ENCODE measurements at places on chromosomes 16 and 17.

DNA sequence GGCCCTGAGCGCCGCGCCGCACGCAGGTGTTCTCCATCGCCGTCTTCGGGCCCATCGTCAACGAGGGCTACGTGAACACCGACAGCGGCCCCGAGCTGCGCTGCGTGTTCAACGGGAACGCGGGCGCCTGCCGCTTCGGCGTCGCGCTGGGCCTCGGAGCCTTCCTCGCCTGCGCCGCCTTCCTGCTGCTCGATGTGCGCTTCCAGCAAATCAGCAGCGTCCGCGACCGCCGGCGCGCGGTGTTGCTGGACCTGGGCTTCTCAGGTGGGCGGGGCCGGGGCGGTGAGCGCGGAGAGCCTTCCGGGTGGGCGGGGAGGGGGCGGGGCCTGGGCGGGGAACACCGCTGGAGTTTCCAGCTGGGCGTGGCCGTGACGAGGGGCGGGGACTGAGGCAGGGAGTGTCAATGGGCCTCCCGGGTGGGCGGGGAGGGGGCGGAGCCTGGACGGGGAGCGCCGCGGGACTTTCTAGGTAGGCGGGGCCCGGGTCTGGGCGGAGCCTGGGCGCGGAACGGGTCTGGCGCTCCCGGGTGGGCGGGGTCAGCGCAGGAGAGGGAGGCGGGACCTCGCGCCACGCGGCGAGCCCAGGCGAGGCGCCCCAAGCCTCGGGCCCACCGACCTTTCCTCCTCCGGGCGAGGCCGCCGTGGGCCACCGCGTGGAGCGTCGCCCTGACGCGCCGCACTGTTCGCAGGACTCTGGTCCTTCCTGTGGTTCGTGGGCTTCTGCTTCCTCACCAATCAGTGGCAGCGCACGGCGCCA lies 2.4 kb downstream of the SYNGR3 start:
- peak; percentile 96 for DNase-seq

- DNase-seq = peak; percentile 71
These were observed 481 bp downstream of the MYO19 start for GRCh38 chr17:36533935-36534839.

DNA sequence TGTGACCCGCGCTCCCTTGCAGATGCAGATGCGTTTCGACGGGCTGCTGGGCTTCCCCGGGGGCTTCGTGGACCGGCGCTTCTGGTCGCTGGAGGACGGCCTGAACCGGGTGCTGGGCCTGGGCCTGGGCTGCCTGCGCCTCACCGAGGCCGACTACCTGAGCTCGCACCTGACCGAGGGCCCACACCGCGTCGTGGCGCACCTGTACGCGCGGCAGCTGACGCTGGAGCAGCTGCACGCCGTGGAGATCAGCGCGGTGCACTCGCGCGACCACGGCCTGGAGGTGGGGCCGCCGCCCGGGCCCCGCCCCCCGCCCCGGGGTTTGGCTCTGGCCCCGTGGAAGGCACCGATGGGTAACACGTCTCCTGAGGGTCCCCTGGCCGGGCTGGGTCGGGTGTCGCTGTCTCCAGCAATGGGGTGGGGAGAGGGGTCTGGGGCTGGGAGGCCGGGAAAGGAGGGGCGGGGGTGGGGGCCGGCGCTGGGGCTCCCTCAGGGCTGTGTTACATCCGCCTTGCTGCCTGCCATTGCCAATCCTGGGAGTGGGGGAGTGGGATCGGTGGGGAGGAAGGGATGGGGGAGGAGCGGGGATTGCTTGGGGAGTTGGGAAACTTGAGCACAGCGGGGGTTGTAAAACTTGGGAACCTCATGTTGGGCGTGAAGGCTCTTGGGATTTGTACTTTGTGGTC lies 737 bp downstream of the NUDT16L1 start:
- peak; percentile 68 for DNase-seq

DNA sequence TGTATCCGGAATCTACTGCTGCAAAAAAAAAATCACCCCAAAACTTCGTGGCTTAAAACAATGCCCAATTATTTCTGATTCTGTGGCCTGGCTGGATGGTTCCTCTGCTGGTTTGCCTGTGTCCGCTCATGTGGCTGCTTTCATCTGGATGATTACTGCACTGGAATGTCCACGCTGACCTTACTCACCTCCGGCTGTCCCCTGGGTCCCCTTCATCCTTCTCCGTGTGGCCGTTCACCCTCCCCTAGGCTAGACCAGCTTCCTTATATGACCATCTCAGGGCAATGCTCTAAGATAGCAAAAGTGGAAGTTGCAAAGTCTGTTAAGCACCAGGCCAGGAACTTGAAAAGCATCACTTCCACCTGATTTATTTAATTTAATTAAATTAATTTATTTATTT lies 31.4 kb upstream of the SPNS2 start:
- DNase-seq = no peak

GRCh38 chr16:20510323-20510722 lies 59.0 kb downstream of the ACSM2A start:
- DNase-seq = no peak

DNA sequence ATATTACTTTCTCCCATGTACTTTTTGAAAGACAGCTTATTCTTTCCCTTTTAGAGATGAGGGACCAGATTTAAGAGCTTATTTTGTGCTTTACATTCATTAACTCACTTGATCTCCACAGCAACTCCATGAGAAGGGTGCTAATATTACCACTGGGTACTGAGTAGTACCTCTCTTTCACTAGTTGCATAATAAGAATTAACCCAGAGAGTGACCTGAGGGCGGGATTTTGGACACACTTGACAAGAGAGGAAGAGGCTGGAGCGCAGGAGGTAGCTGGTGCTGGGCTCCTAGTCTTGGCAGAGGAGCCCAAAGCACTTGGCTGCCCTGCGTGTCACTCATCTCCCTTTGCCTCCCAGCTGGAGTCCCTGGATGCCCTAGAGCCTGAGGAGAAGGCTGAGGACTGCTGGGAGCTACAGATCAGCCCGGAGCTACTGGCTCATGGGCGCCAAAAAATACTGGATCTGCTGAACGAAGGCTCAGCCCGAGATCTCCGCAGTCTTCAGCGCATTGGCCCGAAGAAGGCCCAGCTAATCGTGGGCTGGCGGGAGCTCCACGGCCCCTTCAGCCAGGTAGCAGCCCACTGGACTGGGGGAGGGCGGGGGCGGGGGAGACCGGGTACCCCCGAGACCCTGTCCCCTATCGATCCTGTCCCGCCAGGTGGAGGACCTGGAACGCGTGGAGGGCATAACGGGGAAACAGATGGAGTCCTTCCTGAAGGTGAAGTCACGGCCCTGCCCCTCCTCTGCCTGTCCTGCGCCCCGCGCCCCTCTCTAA lies 1.7 kb upstream of the MAZ start:
- no peak for DNase-seq

GRCh38 chr17:76264425-76264754 lies 758 bp upstream of the UBALD2 start:
- DNase-seq = no peak

DNA sequence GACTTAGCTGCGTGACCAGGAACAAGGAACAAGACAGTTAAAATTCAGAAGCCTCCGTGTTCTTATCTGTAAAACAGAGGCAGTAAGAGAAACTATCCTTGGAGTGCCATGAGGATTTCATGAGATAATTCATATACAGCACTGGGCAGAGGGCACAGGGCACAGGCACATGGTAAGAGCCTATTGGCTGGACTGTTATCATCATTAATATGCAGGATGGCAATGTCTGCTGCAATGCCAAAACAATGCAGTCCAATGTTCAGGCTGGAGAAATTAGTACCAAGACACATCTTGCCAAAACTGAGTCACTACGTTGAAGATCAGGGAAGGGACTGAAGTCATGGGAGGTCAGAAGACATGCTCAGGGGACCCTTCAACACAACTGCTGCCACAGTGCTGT lies 13.6 kb downstream of the CDRT4 start:
- DNase-seq = no peak

GRCh38 chr16:11175787-11176341 lies 80.1 kb downstream of the SOCS1 start:
- DNase-seq = no peak

DNA sequence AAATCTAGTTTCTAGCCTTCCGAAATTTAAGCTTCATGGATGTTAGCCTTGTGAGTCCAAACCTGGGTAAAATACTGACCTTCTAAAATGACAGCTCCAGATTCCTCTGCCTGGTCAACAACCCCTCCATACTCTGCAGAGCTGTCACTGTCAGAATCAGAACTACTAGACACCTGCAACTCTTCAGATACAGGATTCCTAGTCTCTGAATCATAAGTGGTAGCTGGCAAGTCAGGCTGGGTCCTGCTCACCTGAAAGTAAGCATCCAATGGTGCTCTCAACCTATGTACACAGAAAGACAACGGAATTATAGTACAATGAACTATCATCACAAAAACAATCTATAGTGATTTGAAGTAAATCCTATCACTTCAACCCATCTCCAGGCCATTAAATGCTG lies 14.8 kb downstream of the RFWD3 start:
- DNase-seq = no peak

DNA sequence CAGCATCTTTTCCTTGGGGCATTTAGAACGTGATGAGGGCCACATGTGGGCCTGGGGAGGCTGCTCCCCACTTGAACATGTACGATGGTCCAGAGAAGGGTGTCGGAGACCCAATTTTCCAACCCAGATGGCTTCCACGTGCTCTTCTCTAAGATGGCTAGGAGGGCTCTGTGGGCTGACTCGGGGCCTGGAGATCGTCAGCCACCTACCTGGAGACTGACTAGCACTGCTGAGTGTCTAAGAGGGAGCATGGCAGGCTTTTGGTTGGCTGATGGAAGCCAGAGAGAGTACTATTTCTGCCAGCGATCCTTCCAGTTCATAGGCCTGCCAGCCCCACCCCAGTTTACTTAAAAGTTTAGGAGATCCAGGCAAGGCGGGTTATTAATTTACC lies 60.2 kb upstream of the CLEC18A start:
- no peak for DNase-seq

GRCh38 chr17:15945527-15946191 lies 729 bp downstream of the ADORA2B start:
- DNase-seq = no peak

- no peak for DNase-seq
These were observed 9.2 kb downstream of the ELOB start for GRCh38 chr16:2767891-2768290.

DNA sequence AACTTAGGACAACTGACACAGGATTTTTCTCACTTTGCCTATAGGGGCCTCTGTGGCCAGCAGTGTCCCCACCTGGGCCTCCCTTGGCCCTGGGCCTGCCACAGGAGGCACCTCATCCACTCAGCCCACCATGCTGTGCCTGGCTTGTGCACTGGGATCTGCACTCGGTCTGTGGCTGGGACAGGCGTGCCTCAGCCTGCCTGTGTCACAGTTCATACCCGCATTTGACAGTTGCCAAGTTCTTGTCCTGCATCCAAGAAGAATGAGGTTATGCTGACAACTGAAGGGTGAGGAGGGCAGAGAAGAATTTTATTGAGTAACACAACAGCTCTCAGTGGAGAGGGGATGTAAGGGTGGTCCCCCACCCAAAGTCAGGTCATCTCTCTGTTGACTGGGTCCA lies 36.0 kb downstream of the ZFP90 start:
- DNase-seq = no peak

DNA sequence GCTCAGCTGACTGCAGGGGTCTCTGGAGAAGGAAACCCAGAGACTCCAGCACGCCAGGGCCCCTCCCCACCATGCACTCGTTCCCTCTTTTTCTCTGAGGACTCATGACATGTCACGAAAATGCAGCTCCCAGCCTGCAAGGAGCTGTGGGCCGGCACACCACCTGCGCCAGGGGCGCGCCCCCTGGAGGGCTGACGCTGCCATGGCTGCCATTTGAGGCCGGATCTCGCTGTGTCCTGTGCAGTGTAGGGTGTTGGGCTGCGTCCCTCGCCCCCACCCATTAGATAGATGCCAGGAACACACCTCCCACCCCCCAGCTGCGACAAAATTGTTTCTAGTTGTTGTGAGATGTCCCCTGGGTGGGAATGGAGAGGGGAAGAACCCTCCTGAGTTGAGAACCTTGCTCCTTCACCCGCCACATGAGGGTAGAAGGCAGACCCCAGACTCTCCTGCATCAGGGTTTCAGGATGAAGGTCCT lies 8.2 kb downstream of the SYNGR2 start:
- peak; percentile 74 for DNase-seq

GRCh38 chr17:80289616-80290015 lies 29.0 kb downstream of the RNF213 start:
- no peak for DNase-seq

DNA sequence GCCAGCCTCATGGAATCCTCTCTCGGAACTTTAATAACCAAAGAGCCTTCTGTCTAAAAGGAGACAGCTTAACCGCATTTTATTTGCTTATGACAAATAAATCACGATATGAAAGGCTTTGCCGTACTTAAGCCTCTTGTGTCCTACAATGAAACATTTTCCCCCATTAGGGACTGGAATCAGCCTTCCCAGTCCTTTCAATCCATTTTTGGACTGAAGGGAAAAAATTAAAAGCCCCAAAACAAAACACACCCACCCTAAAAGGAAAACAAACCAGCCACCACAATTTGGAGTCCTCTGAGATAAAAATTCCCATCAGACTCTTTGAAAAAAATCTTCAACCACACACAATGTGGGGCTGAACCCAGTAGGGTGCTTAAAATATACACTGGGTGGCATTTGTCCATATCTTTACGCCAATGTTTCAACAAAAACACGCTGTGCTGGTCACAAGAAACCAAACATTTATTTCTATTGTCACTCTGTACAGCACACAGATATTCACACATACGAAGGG lies 3.0 kb downstream of the HOXB4 start:
- no peak for DNase-seq

- peak; percentile 75 for DNase-seq
These were observed 10.5 kb downstream of the FTO start for GRCh38 chr16:53714205-53715022.

GRCh38 chr17:57210972-57211411 lies 45.3 kb upstream of the MSI2 start:
- no peak for DNase-seq

DNA sequence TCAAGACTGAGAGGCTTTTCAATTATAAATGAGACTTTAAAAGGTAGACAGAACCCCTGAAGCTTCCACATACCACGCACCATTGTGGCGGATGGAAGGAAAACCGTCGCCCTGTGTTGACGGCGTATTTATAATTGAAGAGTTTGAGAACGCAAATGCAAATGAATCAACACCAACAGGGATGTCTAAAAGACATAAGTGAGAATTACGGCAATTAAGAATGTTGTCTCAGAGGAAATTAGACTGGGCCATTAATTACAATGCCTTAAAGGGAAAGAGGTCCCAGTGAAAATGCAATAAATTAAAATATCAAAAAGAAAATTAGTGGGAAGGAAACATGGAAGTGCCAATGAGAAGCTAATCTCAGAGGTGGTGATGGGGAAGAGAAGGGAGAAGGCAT lies 148.5 kb upstream of the XYLT1 start:
- no peak for DNase-seq

GRCh38 chr16:11909653-11910545 lies 5.9 kb downstream of the GSPT1 start:
- DNase-seq = no peak

- DNase-seq = no peak
These were observed 8.6 kb upstream of the ATXN1L start for GRCh38 chr16:71837150-71837549.

DNA sequence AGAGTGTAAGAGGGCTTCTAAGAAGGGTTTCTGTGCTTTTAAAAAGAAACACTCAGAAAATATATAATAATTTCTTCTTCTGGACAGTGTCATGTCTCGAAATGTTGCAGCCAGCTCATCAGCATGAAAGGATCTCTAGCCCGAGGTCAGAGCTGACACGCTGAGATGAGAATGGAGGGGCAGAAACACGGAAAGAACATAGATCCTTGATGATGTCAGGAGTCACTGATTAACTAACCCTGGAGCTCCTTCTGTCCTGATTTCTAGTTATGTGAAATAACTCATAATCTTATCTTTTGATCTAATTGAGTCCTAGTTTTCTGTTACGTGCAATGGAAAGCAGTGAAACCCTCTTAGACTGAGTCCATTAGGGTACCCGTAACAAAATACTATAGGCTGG lies 10.3 kb upstream of the TOX3 start:
- no peak for DNase-seq

GRCh38 chr17:58352596-58353388 lies 791 bp upstream of the SUPT4H1 start:
- DNase-seq = peak; percentile 71

Measured in femur (tissue), 1 donor.